SJSA1 (cell line): ENCODE measurements at places on chromosomes 6 and 20.

GRCh38 chr6:131682442-131682841 lies 18.8 kb downstream of the OR2A4 start:
- no peaks in the 10 kb centered on the region for H3K27me3 ChIP-seq
- no peak overlapping the region for H3K4me3 ChIP-seq
- no peak overlapping the region for H3K27ac ChIP-seq
- peaks cover 10% of the 10 kb centered on the region for H3K4me1 ChIP-seq
- no peak for DNase-seq

DNA sequence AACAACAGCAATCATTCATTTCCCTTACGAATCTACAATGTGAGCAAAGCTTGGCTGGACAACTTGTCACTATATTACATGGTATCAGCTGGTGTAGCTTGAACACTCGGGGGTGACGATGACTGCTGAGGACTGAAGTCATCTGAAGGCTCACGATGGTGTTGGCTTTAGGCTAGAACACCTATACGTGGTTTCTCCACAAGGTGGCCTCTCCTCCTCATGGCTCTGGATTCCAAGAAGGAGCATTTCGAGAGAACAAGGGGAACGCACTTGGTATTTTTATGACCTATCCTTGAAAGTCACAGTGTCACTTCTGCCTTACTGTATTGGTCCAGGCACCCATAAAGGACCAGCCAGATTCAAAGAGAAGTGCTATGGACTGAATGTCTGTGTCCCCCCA lies 37.5 kb upstream of the ADGRF1 start:
- no peak overlapping the region for H3K4me3 ChIP-seq
- no peaks in the 10 kb centered on the region for H3K4me1 ChIP-seq
- no peak overlapping the region for H3K27ac ChIP-seq
- H3K36me3 ChIP-seq, result no peaks in the 10 kb centered on the region
- H3K27me3 ChIP-seq, result peaks cover 4% of the 10 kb centered on the region; the same call in 1 of the 2 replicates
- DNase-seq, result no peak

DNA sequence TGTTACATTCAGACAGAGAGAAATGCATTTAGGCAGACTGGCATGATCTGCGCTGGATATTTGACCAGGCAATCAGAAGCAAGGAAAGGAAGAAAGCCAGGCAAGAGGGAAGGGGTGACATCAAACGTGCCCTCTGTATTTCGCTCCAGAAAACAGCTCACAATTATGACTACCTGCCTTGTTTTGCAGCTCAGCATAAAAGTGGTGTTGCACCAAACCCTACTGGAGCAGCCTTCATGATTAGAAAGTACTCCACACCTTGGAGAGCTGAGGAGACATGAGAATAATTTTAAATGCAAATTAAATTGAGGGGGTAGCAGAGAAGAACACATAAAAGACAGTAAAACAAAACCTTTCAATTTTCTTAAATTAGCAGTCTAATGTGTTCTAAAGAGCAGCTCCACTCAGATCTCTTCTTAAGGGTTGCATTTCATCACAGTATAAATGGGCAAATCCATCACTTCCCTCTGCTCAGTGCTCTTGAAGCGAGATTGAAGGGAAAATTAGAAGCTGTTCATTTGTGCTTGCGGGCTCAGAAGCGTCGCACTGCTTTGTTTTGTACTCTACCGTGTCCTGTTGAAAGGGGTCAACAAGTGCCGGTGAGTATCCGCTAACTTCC lies at the start of gene PHACTR1:
PHACTR1 (plus strand) TSS at position 470 of the 619 bp plus-strand sequence.
- peaks cover 14% of the 10 kb centered on the region for H3K27me3 ChIP-seq
- H3K27ac ChIP-seq, result no peak within 1 kb of the TSS
- H3K4me1 ChIP-seq, result no peaks in the 10 kb centered on the region; the same call in 1 of the 2 replicates
- no peak for DNase-seq
- H3K36me3 ChIP-seq, result no peaks in the 10 kb centered on the region
- no peak within 1 kb of the TSS for H3K4me3 ChIP-seq

- H3K27me3 ChIP-seq, result no peaks in the 10 kb centered on the region
- H3K36me3 ChIP-seq, result no peaks in the 10 kb centered on the region
- no peaks in the 10 kb centered on the region for H3K4me1 ChIP-seq
- H3K4me3 ChIP-seq, result no peak overlapping the region
- no peak overlapping the region for H3K27ac ChIP-seq
These were observed 44.6 kb downstream of the GPR63 start for GRCh38 chr6:96792561-96793190.

DNA sequence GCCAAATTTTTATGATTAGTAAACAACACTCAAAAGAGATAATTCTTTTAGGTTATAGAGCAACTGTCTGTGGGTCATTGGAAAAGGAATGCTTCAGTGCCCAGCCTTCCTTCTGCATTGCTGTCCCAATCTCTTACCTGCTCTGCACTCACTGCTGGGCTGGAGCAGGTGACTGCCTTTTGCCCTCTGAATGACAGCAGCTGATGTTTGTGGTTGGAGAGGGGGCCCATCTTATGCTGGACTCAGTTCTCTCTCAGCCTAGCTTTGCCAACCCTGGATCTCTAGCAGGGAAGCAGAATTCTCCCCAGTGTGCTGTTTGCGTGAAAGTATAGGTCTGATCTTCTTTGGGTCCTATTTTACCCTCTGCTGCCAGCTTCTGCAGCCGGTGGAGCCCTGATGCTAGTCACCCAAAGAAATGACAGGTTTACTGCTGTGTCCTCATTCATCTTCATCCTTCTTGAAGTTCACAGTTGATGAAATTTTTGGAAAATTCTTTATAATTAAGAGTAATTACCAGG lies 193.5 kb downstream of the ARID1B start:
- H3K27me3 ChIP-seq, result no peaks in the 10 kb centered on the region
- no peaks in the 10 kb centered on the region for H3K36me3 ChIP-seq
- no peak overlapping the region for H3K27ac ChIP-seq
- no peak for DNase-seq
